GM10248 (cell line): ENCODE measurements at places on chromosomes 5 and 9.

DNA sequence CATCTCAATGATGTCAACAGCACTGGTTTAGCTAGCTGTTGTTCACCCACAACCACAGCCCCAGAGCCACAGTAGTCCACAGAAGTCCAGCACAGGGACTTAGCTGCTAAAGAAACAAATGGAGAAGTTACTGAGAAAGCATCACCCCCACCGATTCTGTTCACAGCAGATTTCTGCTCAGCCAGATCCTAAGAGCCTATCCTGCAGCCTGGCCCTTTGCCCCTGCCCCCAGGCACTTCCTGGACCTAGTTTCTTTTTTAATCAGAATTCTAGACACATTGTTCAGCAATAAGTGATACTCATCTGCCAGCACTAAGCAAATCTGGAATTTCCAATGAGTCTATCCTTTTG, 7.4 kb downstream of the B4GALT1 start:
- DNase-seq = no peak

GRCh38 chr5:115116001-115116400, 53.7 kb downstream of the TRIM36 start:
- DNase-seq = no peak

GRCh38 chr9:127397646-127398274, 791 bp downstream of the SLC2A8 start:
- peak; percentile 60 for DNase-seq

DNA sequence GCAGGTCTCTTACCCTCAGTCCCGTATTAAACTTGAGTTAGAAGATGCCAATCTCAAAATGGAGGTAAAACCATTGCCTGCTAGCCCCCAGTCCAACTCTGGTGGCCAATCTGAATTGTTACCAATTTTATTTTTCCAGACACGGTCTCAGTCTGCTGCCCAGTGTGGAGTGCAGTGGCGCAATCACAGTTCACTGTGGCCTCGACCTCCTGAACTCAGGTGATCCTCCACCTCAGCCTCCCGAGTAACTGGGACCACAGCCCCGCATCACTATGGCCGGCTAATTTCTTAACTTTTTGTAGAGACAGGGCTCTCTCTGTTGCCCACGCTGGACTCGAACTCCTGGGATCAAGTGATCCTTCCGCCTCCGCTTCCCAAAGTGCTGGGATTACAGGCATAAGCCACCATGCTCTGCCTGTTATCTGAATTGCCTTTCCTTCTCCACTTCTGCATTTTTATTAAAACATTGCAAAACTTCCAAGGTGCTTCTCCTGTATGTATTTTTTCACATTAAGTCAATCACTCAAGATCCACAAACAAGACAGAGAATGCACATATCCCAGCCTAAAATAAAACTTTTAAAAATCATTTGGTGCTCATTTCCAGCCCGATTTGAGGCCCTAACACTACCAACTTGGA, 2.3 kb downstream of the FANCC start:
- no peak for DNase-seq

- DNase-seq = no peak
These were observed 320.0 kb downstream of the FBXL17 start for GRCh38 chr5:108061941-108062340.
